ENCODE measurements at places on chromosomes 2 and 18. TPM values are rescaled to one million over a fixed set of nuclear protein-coding genes. Genes with fewer than 3 reads are reported as not detected.

Gene PDIA6
- 180 TPM for total RNA-seq

Gene AAK1
- total RNA-seq = 113 TPM

Gene CDH19
- not detected for total RNA-seq

Gene STEAP3
- total RNA-seq = 0.05 TPM

Gene CCDC121
- total RNA-seq = 1.0 TPM

Gene FSHR
- total RNA-seq = not detected

Gene CD302
- 0.34 TPM for total RNA-seq

Gene SNED1
- 21.0 TPM for total RNA-seq

Gene ANKRD30BL
- total RNA-seq = not detected

Gene TUBB8B
- not detected for total RNA-seq

Gene NBEAL1
- 12.7 TPM for total RNA-seq

Gene SCN7A
- not detected for total RNA-seq

Gene NAT8
- total RNA-seq = not detected

Gene ASTL
- total RNA-seq = 1.1 TPM

Gene ELOA2
- not detected for total RNA-seq

Gene MCFD2
- 48.9 TPM for total RNA-seq

Measured in T-helper 1 cell treated with Interleukin-12 subunit alpha and Interleukin-12 subunit beta and Interleukin-4 antibody, amounts not matched to agents 30 ng/mL and 1 ng/mL, for 36 hours (primary cell).